Fibroblast of skin of back (primary cell): ENCODE measurements at places on chromosomes 2 and 18.
A peak's percentile ranks its signal among the peaks of the same experiment; 100 is the strongest.

- DNase-seq = no peak
These were observed 65.3 kb upstream of the AMMECR1L start for GRCh38 chr2:127951026-127951425.

DNA sequence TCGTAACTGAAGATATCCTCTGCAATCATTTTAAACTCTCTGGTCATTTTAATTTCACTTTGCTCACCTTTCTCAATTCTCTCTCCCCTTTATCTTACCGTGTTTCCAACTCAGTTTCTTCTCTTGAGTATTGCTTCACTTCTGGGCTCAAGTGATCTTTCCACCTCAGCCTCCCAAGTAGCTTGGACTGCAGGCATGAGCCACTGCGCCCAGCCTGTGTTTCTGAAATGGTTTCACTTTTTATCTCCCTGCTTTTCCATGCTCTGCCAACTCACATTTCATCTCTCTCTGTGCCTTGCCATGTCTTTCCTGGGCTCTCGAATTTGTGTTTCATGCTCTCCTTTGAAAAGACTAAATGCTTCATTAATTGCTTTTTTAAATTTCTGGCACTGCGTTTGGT, 30.5 kb upstream of the TMEM131 start:
- DNase-seq = no peak

GRCh38 chr2:25270061-25270460, 71.7 kb downstream of the DNMT3A start:
- DNase-seq = no peak

- peak; percentile 80 for DNase-seq
These were observed 146.7 kb downstream of the PARD3B start for GRCh38 chr2:204691911-204692510.

- DNase-seq = no peak
These were observed 12.6 kb upstream of the RAB1A start for GRCh38 chr2:65142515-65142914.

- peak; percentile 88 for DNase-seq
These were observed 9.0 kb downstream of the SERTAD2 start for GRCh38 chr2:64644458-64645382.

DNA sequence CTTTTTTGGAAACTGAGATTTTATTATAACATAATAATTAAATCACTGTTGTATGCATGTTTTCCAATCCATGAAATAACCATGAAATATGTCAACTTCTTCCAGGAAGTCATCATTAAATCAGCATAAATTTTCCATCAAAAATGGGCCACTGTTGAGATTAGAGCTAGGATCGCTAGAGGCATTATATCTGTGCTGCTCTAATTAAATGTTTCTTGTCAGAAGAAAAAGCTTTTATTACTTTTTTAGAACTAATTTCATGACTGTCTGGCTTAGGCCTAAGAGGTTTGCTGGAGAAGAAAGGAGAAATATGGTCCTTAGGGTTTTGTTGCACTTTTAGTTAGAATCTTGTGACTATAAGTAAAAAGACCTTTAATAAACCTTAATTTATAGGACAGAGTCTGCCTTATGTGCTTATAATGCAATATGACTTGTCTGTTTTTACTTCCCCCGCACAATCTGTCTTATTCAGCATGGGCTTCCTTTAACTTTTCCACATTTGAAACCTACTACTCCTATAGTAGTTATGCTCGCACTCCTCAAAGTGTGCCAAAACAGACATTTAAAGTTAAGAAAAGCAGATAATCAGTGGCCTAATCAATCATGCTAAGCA, 363.4 kb upstream of the GCFC2 start:
- DNase-seq = no peak

DNA sequence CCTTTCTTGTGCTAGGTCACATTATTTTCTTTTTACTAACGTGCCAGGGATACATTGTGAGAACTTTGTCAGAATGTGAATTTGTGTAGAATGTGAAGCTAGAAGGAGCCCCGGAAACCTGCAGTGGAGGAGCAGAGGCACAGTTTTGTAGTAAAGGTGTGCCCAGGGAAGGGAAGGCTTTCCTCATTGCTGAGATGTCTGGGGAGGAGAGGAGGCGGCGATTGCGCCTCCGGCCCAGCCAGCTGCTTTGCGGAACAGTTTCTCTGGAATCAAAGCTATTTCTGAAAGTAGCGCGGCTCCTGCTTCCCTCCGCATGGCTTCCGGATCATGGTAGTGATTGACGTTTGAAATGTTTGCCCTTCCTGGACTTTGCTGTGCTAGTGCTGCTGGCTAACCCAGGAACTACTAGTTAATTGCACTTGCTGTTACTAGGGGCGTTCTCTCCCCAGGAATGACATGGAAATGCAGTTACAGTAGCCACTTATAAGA, 83.1 kb upstream of the RBM44 start:
- DNase-seq = no peak

DNA sequence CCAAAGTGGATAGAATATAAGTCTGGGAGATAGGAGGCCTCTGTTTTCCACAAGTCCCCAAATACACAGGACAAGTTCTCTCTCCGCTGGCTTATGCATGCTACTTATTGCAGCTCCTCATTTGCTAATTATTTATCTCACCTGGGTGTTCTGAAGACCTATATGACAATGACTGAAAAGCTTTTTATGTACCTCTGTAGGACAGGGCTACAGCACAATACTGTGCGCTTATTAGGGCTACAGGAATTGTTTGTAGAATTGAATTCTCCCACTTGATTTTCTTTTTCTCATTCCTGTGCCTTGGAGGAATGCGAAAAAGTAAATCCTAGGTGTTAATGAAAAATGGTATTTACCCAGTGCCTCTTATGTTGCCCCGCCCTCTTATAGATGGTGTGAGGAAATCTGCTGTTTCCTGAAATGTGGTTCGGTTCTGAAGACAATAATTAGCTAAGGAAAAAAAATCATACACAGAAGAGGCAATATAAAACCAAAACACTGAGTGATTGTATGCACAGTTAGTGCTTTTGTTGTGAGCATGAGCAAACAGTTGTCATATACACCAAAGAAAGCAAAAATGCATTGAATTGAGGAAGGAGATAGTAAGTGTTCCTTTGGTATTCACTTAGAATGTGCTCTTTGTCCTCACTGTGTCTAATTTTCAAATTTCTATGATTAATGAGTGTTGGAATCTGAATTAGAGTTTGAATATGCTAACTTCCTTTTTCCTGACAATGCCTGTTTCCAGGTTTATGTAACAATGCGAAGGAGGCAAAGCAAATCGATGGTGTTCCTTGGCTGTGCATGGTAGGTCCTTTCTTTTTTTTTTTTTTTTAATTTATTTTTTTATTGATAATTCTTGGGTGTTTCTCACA, 78.7 kb upstream of the PNPT1 start:
- DNase-seq = peak; percentile 4

DNA sequence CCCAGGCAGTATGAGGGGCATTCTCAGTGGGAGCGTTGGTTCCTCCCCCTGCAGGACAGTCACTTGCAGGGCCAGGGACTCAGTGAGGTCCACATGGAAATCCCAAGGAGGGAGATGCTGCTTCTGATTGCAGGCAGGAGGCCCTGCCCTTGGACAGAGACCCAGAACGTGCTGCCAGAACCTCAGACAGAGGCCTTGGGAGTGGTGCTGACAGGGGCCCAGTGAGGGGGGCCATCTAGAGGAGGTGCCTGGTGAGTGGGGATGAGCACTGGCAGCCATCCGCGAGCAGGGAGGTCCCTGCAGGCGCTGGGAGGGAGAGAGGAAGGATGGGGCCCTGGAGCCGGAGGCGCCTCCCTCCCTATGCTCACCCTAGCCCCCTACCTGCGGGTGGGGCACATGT, 133.1 kb downstream of the DYSF start:
- no peak for DNase-seq

GRCh38 chr2:238821944-238822670, 25.8 kb upstream of the TWIST2 start:
- DNase-seq = no peak

- no peak for DNase-seq
These were observed 320.1 kb downstream of the LRRTM1 start for GRCh38 chr2:79984476-79984875.

DNA sequence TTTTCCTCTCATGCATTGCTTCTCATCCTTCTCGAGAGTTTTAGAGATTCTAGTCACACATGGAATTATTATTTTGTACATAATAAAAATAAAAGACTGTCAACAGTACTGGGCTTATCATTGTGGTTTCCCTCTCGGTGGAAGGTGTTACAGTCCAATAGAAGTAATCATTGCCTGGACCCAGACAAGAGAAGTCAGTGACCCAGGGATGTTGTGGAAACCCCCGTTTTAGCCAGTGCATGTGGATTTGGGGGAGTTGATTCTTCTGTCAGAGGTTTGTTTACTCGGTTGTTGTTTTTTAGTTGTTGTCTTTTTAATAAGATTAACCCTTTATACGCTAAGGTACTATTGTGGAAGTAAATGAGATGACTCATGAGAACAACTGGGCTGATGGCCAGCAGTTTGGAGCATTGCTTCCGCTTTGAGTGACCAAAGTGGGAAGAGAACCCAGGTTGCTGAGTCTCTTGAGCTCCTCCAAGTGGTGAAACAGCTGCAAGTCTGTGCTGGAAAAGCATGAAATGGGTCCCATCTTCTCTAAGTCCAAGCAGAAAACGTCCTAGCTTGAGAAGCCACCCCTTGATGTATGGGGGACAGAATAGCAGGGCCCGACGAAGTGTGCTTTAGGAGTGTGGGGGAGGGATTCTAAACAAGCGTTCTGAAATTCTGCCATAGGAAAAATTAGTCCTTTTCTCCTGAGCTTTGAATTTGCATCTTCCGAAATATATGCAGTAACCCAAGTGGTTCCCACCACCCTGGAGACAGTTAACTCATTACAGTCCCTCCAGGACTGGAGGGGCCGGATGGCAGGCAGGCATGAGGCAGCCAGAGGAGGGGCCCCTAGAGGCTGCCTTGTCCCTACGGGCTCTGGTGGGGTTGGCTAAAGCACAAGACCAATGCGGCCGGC, 61.8 kb upstream of the GPR45 start:
- DNase-seq = peak; percentile 51

GRCh38 chr2:205058409-205058808, 513.1 kb downstream of the PARD3B start:
- DNase-seq = no peak

- DNase-seq = no peak
These were observed 607 bp upstream of the TSN start for GRCh38 chr2:121754851-121755236.

DNA sequence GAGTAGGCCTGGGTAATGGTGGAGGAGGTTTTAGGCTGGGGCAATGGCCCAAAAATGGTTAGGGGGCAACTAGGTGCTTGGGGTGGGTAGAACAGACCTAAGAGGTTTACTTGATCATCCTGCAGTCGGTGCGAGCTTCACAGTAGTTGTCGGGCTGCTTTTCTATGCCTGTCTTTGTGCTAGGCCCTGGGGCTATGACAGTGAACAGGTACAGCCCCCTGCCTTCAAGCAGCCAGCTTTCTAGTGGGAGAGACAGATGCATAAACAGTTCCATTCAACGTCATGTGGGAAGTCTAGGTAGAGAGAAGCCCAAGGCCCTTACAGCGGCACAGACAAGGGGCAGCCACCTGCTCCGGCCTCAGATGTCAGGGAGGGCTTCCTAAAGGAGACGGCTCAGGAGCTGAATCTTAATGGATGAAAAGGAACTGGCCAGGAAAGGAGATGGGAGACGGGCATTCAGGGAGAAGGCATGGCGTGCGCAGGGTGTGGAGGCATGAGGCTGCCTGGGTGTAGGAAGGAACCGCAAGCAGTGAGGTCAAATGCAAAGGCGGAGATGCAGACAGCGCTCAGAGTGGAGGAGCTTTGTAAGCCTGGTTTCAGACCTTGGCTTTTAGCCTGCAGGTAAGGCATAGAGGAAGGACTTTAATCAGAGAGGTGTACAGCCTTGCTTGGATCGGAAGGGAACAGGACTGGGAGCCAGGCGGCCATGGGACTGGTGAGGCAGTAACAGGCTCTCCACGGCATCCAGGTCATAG, 6.0 kb downstream of the CTIF start:
- DNase-seq = no peak

DNA sequence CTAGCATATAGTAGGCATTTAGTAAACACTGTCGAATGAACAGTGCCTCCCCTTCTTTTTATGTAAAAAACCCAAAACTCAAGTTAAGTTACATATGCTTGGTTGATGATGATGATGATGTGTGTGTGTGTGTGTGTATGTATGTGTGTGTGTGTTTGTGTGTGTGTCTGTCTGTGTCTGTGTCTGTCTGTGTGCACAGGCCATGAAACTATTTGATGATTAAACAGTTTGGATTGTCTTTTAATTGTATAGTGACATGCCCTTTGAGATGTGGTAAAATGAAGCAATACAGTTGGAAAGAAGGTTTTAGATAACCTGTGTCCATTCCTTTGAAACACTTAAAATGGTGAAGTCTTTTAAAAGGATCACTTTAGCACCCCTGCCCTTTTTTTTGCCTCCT, 105.6 kb downstream of the MAP4K4 start:
- DNase-seq = peak; percentile 72

DNA sequence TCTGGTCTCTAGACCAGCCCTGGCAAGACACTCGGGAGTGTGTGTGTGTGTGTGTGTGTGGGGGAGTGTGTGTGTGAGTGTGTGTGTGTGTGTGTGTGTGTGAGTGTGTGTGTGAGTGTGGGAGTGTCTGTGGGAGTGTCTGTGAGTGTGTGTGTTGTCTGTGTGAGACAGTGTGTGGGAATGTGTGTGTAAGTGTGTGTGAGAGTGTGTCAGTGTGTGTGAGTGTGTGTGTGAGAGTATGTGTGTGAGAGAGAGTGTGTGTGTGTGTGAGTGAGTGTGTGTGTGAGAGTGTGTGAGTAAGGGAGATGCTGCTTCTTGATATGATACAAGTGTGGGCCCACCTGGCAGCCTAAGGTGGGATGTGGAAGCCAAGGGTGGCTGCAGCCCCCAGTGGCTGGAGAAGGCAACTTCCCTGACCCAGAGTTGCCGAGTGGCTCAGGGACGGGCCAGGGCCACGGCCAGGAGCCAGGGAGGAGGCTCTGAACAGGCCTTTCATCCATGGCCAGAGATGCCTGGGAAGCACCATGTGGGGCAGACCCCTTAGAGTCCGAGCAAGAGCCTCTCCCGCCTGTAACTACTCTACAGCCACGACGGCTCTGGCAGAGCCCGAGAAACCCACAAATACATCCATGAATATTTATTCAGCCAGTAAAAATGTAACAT, 159.3 kb upstream of the MYCN start:
- DNase-seq = no peak

GRCh38 chr2:172791953-172792352, 56.3 kb downstream of the RAPGEF4 start:
- no peak for DNase-seq

DNA sequence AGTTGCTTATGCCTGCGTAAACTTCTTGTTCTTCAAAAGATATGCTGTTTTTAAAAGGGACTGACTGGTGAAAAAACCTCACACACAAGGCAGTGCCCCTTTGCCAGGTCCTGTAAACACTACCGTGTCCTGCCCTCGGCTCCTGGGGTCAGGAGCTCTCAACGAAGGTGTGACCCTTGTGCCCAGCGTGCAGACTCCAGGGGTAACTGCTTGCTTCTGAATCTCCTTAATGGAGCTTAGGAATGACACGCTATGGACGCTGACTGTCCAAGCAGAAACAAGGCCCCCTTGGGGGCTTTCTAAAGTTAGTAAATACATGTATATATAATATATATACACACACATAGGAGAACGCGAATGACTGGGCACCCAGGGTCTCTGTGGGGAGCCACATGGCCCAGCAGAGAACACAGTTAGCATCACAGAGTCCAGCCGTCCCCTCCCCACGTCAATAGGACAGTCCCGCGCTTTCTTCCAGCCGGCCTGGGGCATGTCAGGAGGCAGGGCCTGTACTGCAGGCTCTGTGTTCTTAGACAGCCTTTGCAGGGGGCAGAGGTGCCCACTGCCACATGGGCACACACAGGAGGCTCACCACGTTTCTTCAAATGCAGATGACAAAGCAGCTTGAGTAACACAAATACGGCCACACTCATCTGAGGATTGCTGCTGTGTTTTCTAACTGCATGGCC, 96.1 kb downstream of the HDAC4 start:
- DNase-seq = no peak

GRCh38 chr2:38163006-38163405, 87.1 kb upstream of the CYP1B1 start:
- DNase-seq = no peak

GRCh38 chr2:121832412-121833357, 77.2 kb downstream of the TSN start:
- no peak for DNase-seq
